ENCODE measurements at places on chromosomes 11 and 22.

DNA sequence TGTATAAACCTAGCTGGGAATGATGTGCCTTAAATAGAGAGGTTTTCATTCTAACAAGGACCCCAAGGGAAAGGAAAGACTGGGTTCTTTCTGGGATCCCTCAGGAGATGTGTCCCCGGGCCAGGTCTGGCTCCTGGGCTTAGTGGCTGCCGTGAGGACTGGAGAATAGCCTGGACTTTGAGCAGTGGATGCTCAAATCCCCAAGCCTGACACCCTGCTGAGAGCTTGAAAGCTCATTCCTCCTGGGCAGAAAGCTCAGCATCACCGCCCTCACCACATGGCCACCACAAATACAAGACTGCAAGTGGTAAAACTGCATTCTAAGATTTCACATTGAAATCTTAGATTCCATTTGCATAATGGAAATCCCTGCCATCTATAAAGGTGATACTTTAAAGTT, 79.4 kb upstream of the NARS2 start:
- no peak for DNase-seq

DNA sequence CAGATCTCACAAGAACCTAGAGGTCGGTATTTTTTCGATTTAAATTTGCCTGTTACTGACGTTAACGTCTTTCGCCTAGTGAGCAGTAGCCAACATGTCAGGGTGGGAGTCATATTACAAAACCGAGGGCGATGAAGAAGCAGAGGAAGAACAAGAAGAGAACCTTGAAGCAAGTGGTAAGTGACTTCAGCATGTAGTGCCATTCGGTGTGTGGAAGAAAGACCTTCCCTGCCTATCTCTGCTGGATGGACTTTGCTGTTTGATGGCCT, 750 bp downstream of the XRCC6 start:
- no peak for DNase-seq

GRCh38 chr11:1728931-1729691, 21.3 kb downstream of the IFITM10 start:
- DNase-seq: no peak

- no peak for DNase-seq
These were observed 311.4 kb upstream of the NCAM1 start for GRCh38 chr11:112649856-112650255.

DNA sequence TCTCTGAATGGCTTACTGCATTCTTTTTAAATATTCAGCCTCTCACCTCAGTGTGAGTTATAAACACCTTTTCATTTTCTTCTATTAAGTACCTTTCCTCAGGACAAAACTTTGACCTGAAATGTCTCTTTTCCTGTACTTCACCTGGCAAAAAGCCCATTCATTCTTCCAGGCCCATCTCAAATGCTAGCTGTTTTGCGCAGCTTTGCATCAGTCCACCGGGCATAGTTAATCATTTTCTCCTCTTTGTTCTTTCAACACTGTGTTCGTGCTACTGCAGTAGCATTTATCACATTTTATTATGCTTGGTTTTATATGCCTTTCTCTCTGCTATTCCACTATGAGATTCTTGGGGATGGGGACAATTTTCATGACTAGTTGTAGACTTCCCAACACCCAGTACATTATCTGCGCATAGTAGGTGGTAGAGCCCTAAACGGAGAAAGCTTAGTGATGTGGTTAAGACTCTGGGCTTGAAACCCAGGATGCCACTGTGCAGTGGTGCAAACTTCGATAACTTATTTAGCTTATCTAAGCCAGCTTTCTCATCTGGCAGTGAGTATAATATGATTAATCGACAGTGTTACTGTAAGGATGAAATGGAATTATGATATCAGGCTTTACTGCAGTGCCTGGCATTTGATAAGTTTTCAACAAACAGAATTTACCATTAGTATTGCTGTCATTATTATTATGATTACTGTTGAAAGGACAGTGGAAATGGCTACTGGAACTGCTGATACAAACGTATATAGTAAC, 695.7 kb downstream of the NELL1 start:
- no peak for DNase-seq

DNA sequence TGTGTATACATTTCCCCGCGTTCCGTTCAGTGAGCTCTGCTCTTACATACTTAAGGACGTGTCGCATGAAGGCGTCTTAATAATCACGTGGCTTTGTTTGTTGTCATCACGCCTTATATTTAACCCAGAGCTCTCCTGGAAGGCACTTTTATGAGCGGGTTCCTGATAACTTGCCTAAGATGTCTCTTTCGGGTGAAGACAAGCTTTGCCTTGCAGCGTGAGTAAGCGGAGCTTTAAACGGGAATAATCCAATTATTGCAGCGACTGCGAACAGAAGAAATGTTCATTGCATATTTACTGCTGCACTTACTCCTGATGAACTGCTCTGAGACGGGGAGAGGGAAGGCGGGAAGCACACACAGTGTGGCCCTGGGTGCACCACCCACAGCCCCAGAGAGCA, 1128.2 kb downstream of the BRD1 start:
- DNase-seq: no peak

Data from globus pallidus (tissue), 1 donor.